GDM1 (cell line): ENCODE measurements at places on chromosomes 1 and 21.

GRCh38 chr1:10781137-10781536 lies 15.3 kb downstream of the CASZ1 start:
- DNase-seq = no peak

DNA sequence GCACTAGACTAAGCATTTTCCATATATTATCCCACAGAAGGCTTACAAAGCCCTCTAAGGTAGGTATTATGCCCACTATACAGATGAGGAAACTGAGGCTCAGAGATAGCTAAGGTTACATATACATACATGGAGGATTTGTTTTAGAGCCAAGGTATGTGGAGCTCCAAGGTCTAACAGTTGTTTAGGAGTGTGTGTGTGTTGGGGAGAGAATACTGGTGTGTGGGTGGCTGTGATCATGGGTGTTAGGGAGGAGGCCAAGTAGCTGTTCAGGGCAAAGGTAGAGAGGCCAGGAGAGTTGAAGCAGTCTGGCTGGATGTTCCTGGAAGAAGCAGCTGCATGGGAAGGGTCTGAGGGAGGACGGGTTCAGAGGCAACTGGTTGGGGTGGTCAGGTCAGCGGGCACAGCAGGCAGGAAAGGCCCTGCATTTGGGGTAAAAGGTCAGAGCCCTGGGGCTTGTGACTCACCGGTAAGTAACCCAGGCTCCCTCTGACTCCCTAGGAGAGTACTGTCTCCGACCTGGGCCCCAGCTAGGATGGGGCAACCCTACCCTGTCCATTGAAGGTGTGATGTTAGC lies 5.1 kb upstream of the LDLRAP1 start:
- DNase-seq = no peak

DNA sequence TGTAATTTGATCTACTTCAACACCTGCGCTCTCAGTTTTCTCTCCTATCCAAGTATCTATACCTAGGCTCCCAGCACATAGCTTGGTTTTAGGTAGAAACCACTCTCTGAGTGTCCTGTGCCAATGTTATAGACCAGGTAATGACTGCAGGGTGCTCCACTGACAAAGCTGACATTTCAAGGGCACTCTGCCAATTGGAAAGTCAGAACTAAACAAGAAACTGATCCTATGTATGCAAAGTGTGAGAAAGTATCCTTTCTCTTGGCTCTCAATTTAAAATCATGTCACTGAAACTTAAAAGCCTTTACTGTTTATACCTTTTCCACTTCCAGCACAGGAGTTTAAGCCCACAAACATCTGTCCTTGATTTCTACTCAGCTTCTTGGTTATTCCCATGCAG lies 45.0 kb upstream of the AIM2 start:
- no peak for DNase-seq

- DNase-seq = no peak
These were observed 41.8 kb downstream of the MRPS6 start for GRCh38 chr21:34115160-34115559.

GRCh38 chr1:181250038-181250437 lies 161.5 kb downstream of the IER5 start:
- no peak for DNase-seq

DNA sequence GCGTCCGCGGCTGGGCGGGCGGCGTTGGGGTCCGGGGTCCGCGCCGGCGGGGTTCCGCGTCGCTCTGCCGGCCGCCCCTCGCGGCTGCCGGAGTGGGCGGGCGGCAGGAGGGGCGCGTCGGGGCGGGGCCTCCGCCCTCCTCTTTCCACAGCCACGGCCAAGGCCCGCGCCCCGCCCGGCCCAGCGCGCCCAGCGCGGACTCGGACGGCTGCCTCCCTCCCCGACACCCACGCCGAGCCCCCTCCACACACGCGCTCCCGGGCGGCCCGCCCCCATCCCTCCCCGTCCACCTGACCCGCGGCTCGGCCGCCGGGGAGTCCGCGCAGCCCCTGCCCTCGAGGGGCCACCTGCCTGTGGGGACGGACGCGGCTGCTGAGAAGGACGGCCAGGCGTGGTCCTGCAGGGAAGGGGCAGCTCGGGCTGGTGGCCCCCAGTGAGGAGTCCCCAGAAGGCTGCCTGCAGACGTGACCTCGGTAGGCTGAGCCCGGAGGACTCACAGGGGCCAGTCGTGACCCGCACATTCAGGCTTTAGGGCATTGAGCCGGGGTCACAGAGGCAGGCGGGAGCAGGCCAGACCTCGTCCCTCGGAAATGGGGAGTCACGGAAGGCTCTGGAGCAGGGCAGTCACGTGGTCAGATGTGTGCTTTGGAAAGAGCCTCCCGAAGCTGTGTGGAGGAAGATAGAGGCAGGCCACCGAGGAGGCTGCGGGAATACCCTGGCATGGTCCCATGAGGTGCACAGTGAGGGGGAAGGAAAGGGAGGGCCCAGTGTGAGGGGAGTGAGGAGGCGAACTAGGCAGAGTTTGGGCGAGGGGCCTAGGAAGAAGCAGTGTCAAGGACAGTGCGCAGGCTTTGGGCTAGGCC lies at the start of gene COL8A2:
TSS of gene COL8A2 (minus strand) at position 94 of the 863 bp plus-strand sequence. CDS start 24,980 bp downstream, outside the sequence.
- no peak for DNase-seq

DNA sequence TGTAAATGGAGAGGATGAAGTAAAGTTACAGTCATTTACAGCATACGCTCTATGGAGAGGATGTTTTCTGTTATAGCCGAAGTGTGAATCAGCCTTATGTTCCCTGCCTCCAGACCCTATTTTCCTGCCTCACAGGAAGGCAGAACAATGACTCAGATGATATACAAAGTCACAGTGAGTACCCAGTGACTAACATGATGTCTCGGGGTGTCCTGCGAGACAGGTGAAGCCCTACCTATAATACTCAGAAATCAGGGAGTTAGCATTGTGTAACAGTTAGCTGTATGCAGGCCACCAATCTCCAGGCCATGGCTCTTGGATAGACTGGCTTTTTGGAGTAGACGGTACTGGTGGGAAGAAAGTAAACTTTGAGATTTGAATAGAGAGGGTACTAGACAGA lies 55.6 kb upstream of the FBXO28 start:
- DNase-seq = no peak

GRCh38 chr21:31977816-31978215 lies 105.0 kb downstream of the HUNK start:
- DNase-seq = no peak

DNA sequence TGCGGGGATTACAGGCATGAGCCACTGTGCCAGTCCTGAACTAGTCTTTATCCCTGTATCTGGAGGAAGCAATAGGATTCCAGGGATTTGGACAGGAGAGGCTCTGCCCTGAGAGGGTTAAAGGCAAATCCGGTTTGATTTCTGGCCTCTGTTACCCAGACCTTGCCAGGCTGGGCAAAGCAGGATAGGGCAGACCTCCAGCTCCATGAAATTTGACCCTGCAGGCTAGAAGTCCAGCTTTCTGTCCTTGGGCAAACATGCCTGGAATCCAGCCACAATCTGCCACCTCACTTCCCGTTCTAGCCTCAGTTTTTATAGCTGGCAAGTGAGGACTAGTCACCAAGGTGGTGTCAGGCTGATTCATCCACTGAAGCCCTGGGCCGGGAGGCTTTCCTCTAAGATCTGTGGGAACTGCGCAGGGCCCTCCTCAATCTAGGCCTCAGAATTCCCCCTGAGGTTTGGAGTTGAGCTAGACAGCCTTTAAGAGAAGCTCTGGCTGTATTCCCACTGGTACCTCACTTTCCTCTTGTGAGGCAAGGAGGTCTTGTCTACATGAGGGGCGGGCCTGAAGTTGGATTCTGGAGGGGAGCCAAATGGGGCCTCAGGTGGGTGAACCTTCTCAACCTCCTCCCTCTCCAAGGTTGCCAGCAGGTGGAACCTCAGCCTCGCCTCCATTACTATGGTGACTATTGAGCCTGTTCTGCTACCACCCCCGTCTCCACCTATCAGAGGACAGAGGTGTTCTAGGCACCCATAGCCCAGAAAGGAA lies 7.0 kb upstream of the P3R3URF start:
- no peak for DNase-seq

- DNase-seq = no peak
These were observed 33.6 kb upstream of the ADARB1 start for GRCh38 chr21:45040739-45041138.

DNA sequence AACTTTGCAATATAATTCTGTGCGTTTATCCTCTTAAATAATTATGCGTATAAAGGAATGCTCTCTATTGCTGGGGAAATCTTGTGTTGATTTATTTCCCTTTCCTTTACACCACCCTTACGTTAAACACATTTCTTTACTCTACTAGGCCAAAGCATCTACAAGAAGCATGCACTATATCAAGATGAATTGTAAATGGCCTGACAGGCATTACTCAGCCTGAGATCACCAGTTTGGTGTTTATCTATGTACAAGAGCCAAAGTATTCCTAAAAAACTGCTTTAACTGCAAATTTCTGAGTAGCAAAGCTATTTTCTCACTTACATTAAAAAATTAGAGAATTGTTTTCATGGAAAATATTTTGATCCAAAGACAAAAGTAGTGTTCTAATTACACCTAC lies 114.8 kb downstream of the TYW3 start:
- DNase-seq = no peak

DNA sequence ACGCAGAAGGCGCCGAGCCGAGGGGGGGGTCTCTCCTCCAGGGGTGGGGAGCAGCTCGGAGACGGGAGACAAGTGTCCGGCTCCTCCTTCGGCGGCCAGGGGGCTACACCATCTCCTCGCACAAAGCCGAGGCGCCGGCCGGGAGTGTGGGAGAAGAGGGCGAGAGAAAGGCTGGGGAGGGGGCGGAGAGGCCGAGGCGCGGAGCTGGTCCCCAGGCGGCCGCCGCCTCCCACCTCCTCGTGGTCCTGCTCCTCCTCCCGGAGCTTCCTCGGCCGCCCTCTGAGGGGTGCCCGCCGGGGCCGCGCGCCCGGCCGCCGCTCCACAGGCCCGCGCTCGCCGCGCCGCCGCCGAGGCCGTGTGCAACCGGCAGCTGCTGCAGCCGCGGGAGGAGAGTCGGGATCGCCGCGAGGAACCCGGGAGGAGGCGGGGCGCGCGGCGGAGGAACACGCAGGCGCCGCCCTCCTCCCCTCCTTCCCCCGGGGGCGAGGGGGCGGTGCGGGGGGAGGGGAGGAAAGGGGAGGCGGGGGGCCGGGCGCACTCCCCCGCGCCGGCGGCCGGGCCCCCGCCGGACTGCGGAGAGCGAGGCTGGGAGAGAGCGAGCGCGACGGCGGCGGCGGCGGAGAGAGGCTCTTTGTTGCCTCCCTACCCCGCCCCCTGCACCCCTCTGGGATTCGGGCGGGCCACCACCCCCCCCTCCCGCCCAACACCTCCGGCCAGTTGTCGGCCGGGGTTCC lies at the start of gene ENAH:
TSS of gene ENAH (minus strand) at position 395 of the 734 bp plus-strand sequence. CDS start 433 bp downstream, outside the sequence.
- DNase-seq = peak; percentile 57

- DNase-seq = no peak
These were observed 6.5 kb upstream of the CLDN19 start for GRCh38 chr1:42746436-42747105.

GRCh38 chr1:236895665-236896387 lies 100.7 kb downstream of the MTR start:
- DNase-seq = no peak

- no peak for DNase-seq
These were observed 5.0 kb downstream of the SPATA46 start for GRCh38 chr1:162371611-162372010.

DNA sequence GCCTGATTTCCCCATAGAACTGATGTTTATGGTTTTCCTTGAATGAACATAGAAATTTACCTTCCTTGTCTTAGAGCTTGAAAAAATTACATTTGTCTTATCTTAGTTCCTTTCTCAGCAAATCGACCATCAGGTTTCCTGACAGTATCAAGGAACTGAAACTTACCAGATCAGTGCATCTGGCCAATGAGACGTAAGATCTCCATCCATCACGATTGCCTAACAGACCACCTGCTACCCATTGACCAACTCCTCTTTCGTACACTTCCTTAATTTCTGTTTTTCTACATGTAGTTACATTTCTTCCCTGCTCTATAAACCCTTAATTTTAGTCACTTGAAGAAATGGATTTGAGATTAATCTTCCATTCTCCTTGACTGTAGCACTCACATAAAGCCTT lies 57.4 kb upstream of the TMPRSS15 start:
- DNase-seq = no peak

DNA sequence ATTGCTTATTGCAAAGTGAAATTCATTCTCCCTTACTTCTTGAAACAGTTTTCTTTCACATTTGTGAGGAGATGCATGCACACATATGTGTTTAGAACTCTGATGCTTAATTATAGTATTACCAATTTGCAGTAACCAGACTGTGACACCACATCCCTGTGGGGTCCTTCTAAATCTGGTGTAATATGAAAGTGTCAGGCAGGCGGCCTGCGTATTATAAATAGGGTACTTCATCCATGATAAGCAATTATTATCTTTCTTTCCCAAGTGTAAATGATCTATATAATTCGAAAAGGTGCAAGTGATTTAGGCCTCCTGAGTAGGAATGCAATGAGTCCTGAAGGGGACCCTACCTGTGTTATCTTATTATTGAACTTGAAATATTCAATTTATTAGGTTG lies 876 bp downstream of the EFCAB7 start:
- no peak for DNase-seq

- no peak for DNase-seq
These were observed 31.1 kb downstream of the KCNN3 start for GRCh38 chr1:154838988-154839387.

DNA sequence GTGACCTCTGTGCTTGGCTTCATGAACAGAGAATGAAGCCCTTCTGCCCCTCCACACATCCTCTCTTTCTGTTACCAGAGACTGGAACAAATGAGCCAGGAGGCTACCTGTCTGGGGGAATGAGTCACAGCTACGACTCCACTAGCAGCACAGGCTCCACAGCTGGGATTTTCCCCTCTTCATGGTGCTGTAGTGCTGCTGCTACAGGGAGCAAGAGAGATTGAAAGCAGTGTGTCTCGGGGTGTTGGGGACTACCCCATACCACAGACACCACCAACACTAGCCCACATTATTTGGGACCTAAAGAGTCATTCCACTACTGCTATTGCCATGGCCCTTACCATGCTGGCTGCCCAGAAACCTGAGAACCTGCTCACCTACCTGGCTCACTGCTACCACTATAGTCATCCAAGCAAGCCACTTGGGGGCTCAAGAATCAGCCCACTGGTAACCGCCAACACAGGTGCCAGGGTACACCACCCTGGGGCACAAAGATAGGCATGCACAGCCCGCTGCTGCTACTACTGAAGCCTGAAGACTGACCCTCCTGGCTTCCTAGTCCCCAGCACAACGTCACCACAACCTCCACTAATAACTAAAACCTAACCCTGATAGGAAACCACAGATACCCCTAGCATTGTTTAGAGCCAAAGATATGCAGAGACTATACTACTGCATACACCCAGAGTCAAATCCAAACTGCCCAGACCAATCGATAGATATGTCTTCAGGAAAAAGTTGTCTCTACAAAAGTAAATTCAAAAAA lies 17.7 kb downstream of the CD1E start:
- no peak for DNase-seq

GRCh38 chr1:35211120-35211414 lies 18.1 kb upstream of the SFPQ start:
- no peak for DNase-seq

GRCh38 chr1:179448437-179449149 lies 82.8 kb downstream of the AXDND1 start:
- DNase-seq = no peak
